ENCODE measurements at places on chromosomes 3 and 15.
A peak's percentile ranks its signal among the peaks of the same experiment; 100 is the strongest.

DNA sequence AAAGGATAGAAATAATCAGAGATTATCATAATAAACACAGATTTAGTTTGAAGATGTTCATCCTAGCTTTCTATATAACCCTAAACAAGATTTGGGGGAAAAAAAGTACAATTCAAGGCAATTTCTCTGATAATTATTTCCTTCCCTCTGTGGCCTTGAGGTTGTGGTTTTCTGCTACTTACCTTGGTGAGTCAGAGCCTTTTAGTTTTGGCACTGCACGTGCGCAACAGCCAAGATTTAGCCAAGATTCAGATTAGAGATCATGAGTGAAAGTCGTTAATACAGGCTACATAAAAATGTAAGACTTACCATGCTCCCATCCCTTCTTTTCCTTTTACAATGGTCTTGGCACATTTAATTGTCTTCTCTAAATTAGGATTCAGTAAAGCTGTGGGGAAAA is 6.7 kb downstream of the LYZL4 start:
- DNase-seq, result no peak

DNA sequence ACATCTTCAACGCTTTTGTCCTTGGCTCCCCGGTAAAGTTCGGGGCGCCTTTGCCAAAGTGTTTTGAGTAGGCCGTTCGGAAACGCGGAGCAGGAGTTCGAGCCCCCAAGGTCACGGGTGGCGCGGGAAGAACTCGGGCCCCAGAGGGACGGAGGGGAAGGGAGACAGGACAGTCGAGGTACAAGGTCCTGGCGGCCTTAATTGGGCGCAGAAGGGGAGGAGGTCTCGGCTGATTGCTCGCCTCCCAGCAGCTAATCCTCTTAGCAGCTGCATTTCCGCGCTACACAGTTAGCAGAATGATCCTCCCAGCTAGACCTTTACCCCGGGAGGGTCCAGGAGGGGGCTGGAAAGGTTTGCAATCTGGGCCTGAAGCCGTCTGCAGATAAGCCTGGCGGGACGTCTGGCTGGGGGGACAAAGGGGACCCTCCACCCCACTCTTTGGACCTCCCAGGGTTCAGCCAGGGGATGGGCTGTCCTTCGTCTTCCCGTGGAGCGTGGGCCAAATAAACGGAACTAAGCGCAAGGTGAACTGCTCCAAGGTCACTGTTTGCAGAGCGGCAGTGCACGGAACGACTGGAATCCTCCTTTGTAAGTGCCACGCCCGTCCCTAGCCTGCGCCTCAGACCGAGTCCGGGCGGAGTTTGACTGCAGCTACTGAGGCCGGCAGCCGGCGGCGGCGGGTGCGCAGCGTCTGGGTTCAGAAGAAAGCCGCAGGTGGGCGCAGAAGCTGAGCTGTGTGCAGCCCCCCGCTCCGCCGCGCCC is 7.2 kb downstream of the EOMES start:
- no peak for DNase-seq

- DNase-seq, result no peak
These were observed at the start of gene DPPA2 for GRCh38 chr3:109316162-109316730. TSS of gene DPPA2 (minus strand) at chr3:109316517. CDS start at chr3:109314542, 1,975 bp downstream.

GRCh38 chr3:143750841-143751240 is 97.4 kb downstream of the SLC9A9 start:
- no peak for DNase-seq

- no peak for DNase-seq
These were observed 30.1 kb upstream of the FILIP1L start for GRCh38 chr3:100144255-100144866.

DNA sequence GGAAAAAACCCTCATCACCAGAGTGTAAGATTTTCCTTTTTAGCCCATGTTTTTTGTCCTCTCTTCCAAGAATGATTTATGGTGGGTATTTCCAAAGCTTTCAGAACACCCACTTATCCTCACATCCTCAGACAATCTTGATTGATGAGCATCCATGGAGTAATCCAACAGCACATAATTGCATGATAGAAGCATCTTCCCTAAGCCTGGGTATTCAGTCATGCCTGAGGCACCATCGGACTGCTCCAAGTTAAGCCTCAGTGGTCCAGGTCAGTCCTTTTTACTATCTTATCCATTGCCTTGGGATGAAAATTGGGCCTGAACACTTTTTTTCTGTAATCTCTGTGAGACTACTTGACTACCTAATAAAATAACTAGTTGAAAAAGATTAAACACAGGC is 676.0 kb upstream of the SEMA6D start:
- DNase-seq, result no peak

- DNase-seq, result no peak
These were observed 31.3 kb upstream of the FURIN start for GRCh38 chr15:90837094-90837493.

DNA sequence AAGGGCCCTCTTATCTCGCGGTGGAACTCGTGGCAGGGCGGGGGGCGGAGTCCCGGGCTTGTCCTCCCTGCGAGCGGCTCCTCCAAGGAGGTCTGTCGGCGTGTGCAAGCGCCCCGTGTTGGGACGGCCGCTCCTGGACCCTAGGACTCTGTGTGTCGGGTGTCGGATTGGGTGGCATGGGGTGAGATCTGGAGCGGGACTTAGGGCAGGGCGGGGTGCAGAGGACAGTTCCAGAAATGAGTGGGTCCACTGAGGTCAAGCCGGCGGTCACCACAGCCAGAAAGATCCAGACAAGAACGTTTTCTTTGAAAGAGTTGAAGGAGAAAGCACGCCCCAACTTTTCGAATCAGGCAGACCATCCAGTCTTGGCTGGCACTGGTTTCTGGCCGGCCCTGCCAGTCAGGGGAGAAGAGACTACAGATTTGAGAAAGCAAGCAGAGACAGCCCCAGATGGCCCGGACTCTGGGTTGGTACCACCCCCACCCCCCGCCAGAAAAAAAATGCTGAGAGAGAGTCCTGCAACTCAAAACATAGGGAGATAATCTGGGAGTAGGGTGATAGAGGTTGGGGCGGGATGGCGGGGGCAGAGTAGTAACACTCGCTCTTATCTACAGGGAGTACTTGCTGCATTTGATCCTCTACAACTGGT is 784 bp upstream of the CISH start:
- DNase-seq, result no peak

DNA sequence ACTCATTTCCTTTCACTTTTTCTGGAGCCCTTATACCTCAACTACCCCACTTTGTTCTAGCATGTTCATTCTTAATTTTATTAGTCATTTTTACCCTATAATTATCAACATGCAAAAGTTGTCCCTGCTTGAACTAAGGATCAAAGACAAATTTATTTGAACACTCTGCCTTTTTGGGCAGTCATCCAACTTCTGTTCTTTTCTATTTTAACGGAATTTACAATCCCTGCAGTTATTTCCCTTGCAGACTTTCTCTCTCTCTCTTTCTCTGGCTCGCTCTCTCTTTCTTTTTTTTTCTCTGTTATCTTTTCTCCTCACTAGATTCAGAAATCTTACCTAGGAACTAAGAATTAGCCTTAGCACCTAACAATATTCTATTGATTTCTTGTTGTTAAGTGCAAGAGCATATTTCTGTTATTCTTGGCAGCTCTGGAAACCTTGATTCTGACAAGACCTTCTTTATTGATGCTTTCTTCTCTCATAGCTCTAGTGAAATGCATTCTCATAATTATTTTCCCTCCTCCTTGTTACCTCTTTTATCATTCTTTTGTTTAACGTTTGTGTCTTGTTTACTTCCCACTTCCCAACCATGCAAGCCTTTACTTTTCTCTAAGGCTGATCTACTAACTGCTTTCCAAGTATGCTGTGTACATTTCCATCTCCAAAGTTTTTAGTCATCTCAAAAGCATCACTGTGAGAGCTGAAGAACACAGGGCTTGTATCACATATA is 951.6 kb downstream of the DIPK2A start:
- peak; percentile 25 for DNase-seq

DNA sequence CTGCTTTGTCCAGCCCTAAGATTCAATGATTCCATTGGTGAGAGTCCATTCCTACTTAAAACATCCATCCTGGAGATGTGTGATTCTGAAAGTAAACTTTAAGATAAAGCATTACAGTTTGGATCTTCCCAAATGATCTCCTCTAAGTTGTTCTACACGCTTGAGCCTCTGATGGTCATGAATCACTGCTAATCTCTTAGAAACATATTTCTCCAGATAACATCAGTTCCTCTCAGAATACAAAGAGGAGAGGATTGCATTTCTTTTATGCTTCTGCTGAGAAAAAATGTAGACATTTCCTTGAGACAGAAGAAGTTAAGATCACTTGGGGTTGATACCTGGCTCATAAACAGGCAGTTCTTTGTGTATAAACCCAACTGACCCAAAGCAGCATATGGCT is 281.2 kb upstream of the DPH6 start:
- DNase-seq, result no peak

- no peak for DNase-seq
These were observed 101.6 kb upstream of the ARHGEF3 start for GRCh38 chr3:56903231-56903782.
